ENCODE measurements at places on chromosomes 7 and 10. TPM values are rescaled to one million over a fixed set of nuclear protein-coding genes. Genes with fewer than 3 reads are reported as not detected.
A peak's percentile ranks its signal among the peaks of the same experiment; 100 is the strongest.

GRCh38 chr7:142594078-142594477 is 155.2 kb upstream of the PRSS1 start:
- H3K36me3 ChIP-seq: no peaks in the 10 kb centered on the region
- no peak overlapping the region for H3K27ac ChIP-seq

The ZNF467 gene
- 2.3 TPM for polyA plus RNA-seq

- no peaks in the 10 kb centered on the region for H3K4me1 ChIP-seq
- no peak overlapping the region for H3K4me3 ChIP-seq
- no peak overlapping the region for H3K27ac ChIP-seq
- no peaks in the 10 kb centered on the region for H3K36me3 ChIP-seq
- peaks cover 1% of the 10 kb centered on the region for H3K27me3 ChIP-seq
These were observed 1.4 kb downstream of the CPA4 start for GRCh38 chr7:130294314-130294713.

DNA sequence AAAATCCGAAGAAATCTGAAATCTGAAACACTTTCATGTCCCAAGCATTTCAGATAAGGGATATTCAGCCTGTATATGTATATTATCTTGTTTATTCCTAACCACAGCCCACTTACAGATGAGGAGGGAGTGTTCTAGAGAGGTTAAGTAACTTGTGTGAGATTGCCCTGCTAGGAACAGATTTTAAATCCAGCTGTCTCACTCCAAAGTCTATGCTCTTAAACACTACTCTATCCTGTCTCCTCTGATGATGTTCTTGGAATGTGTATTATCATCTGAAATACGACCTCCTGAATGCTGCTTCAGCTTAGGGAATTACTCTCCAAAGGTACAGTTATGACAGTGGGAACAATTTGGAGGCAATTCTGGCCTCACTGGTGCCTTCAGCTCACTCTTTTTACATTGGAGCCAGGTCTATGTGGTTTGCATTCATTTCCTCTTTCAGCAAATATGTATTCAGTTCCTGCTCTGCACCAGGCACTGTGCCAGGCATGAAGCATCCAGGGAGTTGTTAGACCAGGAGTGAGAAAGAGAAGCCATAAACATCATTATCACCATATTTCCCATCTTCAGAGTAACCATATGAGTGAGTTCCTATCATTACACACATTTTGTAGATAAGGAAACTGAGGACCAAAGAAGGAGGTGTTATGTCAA is 70.2 kb downstream of the NOC3L start:
- H3K36me3 ChIP-seq: no peaks in the 10 kb centered on the region
- no peak for DNase-seq
- H3K4me1 ChIP-seq: no peaks in the 10 kb centered on the region
- H3K27me3 ChIP-seq: peaks cover 6% of the 10 kb centered on the region
- no peak overlapping the region for H3K4me3 ChIP-seq

- no peak overlapping the region for H3K27ac ChIP-seq
- no peaks in the 10 kb centered on the region for H3K27me3 ChIP-seq
- no peak for DNase-seq
- peaks cover 1% of the 10 kb centered on the region for H3K36me3 ChIP-seq
- peaks cover 97% of the 10 kb centered on the region for H3K4me1 ChIP-seq
These were observed 15.7 kb downstream of the RBM33 start for GRCh38 chr7:155660059-155660757.

DNA sequence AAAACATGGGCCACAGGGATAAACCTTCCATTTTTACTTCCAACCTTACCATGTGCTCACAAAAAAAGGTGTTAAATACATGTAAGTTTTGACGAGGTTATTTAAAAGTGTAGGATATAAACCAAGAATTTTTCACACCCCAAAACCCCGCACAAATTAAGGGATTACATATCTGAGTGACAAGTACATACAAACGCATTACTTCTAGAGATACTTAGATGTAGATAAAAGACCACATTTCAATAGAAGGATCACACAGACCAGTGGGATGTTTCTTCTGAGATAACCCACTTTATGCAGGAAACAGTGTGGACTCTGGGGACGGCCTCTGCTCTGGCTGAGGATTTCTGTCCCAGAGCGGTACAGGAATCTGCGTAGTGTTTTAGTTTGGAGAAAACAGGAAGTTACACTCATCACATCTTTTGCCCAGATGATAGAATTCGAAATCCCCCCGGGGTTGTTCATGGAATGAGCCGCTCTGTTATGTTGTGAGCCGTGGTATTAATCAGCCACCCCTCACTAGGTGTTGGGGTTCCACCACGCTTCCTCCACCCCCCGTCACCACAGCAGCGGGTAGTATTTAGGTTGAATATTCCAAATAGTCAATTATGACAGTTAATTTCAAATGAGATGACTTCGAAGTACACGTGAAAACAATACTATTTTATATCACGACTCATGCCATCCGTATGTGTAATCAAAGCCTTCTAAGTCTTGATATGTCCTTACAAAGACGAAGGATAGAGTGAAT is 1.3 kb upstream of the CUL1 start:
- peaks cover 40% of the 10 kb centered on the region for H3K4me1 ChIP-seq
- peaks cover 7% of the 10 kb centered on the region for H3K27me3 ChIP-seq
- H3K27ac ChIP-seq: peak overlapping the region; percentile 82
- H3K36me3 ChIP-seq: no peaks in the 10 kb centered on the region

The CPN1 gene
- not detected for polyA plus RNA-seq

GRCh38 chr7:43753271-43753810 is 5.1 kb upstream of the BLVRA start:
- peaks cover 1% of the 10 kb centered on the region for H3K27me3 ChIP-seq
- no peak overlapping the region for H3K27ac ChIP-seq
- peaks cover 10% of the 10 kb centered on the region for H3K4me1 ChIP-seq
- DNase-seq: no peak

The LRRC17 gene
- not detected for polyA plus RNA-seq

The EGR2 gene
- 0.28 TPM for polyA plus RNA-seq

DNA sequence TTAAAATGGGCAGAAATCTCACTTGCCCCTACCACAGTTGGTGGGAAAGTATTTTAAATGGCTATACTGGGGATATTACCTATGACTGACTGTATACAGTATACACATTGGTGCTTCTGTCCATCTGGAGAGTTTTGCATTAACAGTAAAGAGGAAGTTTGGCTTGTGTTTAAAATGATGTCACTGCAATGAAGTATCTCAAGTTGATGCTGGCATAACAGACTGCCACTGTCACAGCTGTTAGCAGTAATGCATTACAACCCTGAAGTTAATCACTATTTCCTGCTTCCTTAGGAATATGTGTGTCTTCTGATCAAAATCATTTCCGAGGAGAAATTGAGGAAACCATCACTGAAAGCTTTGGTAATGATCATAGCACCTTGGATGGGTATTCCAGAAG is 1.9 kb downstream of the DKK1 start:
- H3K27me3 ChIP-seq: peaks cover 13% of the 10 kb centered on the region
- no peak overlapping the region for H3K4me3 ChIP-seq
- peaks cover 21% of the 10 kb centered on the region for H3K4me1 ChIP-seq
- DNase-seq: no peak
- no peaks in the 10 kb centered on the region for H3K36me3 ChIP-seq

DNA sequence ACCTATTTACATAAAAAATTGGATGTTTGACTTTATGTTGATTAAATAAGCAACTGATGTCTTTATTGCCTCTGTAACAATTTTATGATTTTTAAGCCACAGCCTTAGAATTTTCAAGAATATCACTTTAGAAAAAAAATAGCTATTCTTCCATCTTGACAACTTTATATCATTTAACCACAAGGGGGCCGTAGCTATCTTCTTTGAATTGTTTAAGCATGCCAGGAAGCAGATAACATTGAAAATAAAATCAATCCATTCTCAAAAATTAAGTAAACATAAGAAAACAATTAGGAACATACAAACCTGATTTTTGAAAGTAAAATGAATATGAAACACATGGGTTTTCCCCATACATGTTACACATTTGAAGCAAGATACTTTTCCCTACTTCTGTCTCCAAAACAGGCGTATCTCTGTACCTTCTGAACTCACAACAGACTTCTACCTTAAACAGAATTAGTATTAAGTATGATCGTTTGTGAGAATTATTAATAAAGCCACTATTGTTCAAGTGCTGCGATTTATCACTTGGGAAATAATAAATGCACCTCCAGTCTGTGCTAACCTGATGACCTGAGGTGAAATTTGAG is 209.0 kb downstream of the CACNA2D1 start:
- no peak overlapping the region for H3K27ac ChIP-seq
- H3K36me3 ChIP-seq: no peaks in the 10 kb centered on the region
- DNase-seq: no peak

DNA sequence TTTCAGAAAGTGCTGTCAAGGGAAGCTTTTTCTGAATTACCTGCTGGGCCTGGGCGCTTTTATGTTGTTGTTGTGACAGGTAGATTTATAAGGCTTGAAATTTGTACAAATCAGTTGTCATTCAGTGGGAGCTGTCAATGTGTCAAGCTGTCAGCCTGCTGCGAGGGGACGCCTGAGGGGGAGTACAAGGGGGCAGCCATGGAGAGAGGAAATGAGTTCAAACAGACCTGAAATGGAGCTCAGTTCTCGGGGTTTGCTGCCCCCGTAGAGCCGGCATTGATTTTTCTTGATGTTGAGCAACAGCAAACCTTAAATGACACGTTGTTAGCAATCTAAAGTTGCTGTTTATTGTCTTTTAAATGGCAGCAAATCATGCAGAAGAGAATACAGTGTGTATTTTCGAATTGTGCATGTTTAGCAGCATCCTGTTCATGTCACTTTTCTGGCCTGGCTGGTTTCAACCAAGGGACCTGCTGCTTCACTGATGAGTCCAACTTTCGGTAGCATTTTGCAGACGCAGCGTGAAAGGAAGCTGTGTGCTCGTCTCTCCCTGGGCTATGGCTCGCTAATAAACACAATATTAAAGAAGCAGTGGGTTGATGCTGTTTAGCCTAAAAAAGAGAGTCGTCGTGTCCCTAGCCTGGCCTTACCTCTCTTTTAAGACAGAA is 166.5 kb downstream of the LRMDA start:
- no peaks in the 10 kb centered on the region for H3K36me3 ChIP-seq
- no peak for DNase-seq
- no peak overlapping the region for H3K27ac ChIP-seq
- H3K4me1 ChIP-seq: no peaks in the 10 kb centered on the region
- H3K27me3 ChIP-seq: peaks cover 6% of the 10 kb centered on the region

All from immature natural killer cell (primary cell).